ENCODE measurements at places on chromosomes 6 and 20.

GRCh38 chr20:57678340-57678739, 31.5 kb downstream of the PMEPA1 start:
- no peak for DNase-seq

DNA sequence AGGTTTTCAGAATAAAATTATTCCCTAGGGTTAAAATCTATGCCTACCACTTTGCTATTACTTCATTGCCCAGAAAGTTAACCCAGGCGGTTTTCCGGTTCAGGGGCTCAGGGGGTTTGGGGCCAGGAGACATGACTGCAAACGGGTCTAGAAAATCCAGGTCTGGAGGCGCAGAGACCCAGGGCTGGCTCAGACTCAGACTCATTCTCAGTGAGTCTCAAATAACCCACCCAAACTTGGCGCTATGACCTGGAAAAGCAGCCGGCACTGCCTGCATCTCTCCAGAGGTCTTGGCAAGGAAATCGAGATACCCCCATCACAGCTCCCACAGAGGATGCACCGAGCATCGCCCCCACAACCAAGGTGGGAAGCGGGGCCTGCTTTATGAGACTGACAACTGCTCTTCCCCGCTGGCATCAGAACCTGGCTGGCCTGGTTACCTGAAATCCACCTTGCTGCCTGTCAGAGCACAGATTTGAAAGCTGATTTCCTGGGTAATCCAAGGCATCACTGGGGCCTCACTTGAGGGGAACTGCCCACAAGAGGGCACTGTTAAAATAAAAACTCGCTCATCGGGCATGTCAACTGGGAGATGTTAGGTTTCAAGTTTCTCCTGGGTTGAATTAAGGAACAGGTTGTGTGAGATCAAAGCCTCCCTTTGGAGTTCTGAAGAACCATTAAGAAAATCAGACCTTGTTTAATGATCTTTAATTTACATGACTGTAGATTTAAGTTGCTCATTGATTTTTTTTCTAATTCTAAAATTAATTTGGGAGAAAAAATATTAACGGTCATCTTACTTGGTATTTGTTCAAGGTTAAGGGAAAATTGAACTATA, 55.1 kb downstream of the KIF16B start:
- DNase-seq, result peak; percentile 81

DNA sequence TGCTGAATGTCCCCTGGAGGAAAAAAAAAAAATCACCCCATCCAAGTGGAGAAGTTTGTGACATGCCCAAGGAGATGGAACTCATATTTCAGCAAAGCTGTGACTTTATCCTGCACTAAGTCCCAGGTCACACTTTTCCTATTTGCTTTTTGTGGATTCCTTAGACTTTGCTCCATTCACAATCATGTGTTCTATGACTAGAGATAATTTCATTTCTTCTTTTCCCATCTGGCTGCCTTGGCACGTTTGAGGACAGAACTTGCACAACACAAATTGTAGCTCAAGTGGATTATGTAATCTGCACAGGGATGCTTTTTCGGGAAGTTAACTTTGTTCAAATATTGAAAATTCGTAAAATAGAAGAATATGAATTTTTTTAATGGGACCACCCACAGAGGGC, 100.7 kb upstream of the PTPN1 start:
- DNase-seq, result no peak

DNA sequence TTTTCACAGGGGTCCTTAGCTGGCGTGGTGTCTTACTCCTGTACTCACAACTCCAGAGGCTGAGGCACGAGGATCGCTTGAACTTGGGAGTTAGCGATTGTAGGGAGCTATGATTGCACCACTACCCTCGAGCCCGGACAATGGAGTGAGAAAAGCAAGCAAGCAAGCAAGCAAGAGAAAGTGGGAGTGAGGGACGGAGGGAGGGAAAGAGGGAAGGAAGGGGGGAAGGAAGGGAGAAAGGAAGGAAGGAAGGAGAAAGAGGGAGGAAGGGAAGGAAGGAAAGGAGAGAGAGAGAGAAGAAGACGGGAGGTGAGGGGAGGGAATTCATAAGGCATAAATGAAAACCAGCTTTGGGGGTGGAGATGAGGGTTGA, 120.5 kb downstream of the TRIM27 start:
- DNase-seq, result no peak

GRCh38 chr20:10492065-10492464, 57.0 kb downstream of the SLX4IP start:
- DNase-seq, result no peak

- DNase-seq, result peak; percentile 93
These were observed 70.7 kb downstream of the MYB start for GRCh38 chr6:135251498-135252441.

GRCh38 chr6:163126741-163127140, 287.8 kb upstream of the QKI start:
- DNase-seq, result no peak

GRCh38 chr20:33568868-33569801, 79.2 kb downstream of the CBFA2T2 start:
- no peak for DNase-seq

DNA sequence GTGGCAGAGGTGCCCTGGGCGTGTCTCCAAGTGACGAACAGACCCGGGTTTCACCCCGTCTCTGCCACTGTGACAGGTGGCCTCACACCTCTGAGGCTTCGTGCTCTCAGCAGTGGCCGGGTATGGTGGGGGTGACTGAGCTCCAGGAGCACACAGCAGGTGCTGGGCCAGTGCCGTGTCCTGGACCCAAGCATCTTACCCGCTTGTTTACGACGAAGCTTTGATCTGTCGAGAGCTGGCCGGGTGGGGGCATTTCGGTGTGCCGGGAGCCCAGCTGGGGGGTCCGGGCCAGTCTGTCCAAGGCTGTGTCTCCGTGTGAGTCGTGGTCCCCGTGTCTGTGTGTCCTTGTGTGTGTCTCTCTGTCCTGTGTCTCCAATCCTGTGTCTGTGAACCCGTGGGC, 7.1 kb upstream of the LKAAEAR1 start:
- DNase-seq, result no peak

DNA sequence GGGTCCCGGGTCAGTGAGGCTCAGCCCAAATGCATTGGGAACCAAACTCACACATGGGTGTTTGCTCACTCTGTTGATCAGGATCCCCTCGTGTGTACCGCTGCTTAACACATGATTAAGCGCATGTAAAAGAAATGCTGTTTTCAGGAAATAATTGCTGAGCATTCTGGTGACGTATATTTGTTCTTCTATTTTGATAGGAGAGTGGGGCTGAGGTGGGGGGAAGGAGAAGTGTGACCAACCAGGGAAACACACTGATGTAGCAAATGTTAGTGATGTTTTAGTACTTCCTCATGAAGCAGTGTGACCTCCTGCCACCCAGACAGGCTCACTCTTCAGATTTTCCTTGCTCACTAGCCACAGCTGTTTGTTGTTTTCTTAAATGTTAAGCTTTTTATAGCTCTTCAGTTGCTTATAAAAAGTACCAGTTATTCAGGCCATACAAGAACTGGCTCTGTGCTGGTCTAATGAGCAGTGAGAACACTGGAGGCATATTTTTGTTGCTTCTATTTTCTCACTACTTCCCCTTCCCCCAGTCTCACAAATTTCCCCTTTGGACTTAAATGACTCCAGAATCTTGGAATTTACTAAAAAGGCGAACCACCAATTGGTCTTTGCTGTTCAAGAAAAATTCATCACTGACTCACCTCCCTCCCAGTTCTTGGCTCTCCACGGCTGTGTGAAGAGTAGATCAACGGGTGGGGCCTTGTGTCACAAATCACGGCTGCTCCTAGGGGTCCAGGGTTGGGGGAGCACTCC, 79.2 kb upstream of the BACH2 start:
- DNase-seq, result no peak

GRCh38 chr6:82568290-82568993, 204.8 kb downstream of the TPBG start:
- DNase-seq, result peak; percentile 72

All from DMS53 (cell line).